Glutamatergic neuron (in vitro differentiated cells): ENCODE measurements at places on chromosomes 12 and 14. TPM values are rescaled to one million over a fixed set of nuclear protein-coding genes. Genes with fewer than 3 reads are reported as not detected.

DNA sequence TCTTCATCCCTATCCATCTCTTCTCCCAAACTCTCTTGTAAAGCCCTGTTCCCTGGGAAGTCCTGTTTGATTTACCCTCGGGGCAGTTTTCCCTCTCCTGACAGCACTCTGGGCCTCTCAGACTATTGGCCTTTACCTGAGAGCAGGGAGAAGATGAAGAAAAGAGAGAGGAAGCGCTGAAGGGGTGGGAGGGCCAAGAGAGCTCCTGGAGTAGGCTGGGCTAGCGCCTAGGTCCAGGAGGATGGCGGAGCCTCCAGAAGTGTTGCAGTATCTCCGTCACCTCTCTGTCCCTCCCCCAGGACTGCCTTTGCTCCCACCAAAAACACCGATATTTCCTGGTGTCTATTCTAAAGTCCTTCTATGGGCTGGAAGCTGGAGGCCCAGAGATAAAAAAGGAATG, 5.7 kb upstream of the IGFBP6 start:
- DNase-seq = no peak

DNA sequence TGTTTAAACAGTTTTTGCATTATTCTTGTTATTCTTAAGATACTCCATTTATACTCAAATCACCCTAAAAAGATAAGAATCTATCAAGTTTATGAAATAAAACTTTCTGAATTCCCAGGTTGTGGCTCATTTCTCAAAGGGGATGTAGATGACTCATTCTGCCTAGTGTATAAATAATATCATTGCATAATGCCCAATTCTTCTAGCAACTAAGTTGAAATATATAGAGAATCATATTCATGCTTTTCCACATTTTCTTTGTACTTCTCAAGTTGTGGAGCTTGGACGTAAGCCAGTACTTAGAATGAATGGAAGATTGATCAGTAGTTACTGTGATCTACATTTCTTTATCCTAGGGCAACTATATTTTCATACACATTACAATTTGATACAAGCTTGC, 201.1 kb downstream of the PPFIA2 start:
- no peak for DNase-seq

DNA sequence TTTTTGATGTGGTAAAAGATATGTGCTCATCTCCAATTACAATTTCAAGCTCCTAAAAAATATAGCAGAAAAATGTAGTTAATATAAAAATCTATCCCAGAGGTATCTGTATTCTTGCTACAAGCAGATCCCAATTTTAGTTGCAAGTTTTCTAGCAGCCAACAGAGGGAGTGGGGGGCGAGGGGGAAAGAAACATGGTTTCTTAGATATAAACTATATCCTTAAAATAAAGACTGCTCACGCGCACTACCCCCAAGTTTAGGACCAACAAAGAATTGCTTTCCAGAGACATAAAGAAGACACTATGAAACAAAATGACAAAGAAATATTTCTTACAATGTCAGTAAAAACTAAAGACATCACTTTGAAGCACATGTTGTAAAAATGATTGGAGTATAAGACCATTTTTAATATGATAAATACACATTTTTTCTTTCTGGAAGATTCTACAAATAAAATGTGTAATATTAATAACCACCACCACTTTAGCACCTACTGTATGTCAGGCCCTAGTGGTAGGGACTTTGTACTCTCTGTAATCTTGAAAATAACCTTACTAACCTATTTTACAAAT, 5.4 kb downstream of the MAGOHB start:
- DNase-seq = no peak

DNA sequence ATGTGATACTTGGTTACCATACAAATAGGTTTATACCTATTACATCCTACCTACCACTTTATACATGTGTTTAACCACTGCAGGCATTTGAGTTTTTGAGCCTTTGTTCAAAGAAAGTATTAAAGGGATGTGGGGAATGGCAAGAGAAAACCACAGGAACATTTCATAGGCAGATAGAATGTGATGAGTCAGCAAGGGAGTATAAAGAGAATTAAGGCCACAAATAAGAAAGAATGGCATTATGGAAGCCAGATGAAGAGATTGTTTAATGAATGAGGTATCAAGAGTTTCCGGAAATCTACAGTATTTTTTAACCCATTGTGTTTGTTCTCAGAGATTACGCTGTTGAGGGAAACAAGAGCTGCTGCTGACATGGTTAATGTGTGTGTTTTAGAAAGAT, 66.9 kb downstream of the METTL25 start:
- no peak for DNase-seq

GRCh38 chr12:93804392-93805179, 127.4 kb downstream of the CRADD start:
- no peak for DNase-seq

DNA sequence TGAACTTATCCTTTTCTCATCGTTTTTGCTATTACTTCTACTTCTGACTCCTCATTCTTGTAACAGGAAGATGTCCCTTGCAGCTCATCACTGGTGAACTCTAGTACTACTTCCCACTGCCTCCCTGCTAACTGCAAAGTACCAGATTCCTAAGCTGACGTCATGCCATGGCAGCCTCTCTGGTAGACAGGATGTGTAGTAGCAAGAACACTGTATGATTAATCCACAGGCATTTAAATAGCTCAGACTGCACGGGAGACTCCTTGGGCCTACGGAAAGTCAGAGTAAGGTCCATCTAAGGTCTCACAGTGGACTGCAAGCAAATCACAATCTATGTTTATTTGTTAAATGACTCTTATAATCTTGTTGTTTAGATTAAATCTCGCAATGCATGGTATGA, 43.5 kb downstream of the DNAI7 start:
- no peak for DNase-seq

- no peak for DNase-seq
Measured at GRCh38 chr14:64605926-64606685, 56.3 kb downstream of the PPP1R36 start.

GRCh38 chr14:51750542-51750941, 98.8 kb downstream of the FRMD6 start:
- DNase-seq = no peak

- DNase-seq = no peak
Measured at GRCh38 chr12:4933411-4933810, 23.7 kb downstream of the KCNA1 start.

DNA sequence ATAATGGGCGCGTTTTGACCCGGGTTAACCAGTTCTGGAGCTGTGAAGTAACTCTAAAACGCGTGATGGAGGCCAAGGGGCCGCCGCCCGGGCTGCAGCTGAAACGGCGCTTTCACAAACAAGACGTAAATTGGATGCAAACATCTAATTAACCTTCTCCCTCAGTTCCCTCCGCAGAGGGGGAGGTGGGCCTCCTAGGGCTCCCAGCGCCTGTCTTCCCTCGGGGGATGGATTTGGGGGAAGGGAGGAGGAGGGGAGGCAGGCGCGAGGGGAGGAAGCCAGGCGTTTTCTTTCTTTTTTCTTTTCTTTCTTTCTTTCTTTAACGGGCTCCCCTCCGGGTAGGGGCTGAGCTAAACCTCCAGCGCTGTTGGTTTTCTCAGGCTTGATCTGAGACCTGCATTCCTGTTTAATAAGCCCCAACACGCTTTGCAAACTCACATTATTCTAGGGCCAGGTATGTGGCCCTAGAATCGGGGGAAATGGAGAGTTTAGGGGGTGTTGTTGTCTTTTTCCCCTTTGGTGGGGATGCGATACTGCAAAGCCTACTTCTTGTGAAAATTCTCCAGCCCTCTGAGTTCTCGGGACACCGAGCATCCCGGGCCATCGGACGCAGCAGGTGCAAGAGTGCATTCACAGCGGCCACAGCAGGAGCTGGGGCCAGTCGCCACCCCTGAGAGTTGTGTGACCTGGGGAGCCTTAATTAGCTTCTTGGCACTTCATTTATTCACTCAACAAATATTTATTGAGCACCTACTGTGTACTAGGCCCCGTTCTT, 43.6 kb upstream of the LHX5 start:
- DNase-seq = no peak

GRCh38 chr12:22340143-22340542, 5.6 kb upstream of the ST8SIA1 start:
- DNase-seq = no peak

DNA sequence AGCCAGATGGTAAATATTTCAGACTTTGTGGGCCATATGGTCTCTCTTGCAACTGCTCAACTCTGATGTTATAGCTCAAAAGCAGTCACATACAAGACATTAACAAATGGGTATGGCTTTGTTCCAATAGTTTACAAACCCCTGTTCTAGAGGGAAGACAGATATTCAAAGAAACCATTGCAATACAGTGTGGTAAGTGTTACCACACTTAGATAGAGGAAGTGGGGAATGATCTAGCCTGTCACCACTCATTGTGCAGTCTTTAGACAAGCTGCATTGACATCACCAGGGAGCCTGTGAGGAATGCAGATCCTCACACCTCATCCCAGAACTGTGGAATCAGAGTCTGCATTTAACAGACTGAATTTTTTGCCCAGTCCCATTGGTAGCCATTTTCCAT, 80.0 kb upstream of the RGS6 start:
- DNase-seq = no peak

KLRC2 gene
- total RNA-seq = not detected

MYF5 gene
- not detected for total RNA-seq

CD163 gene
- total RNA-seq = 20.6 TPM

LALBA gene
- not detected for total RNA-seq
